ENCODE measurements at places on chromosomes 6 and 20.
A peak's percentile ranks its signal among the peaks of the same experiment; 100 is the strongest.

GRCh38 chr6:84808491-84809061, 44.2 kb upstream of the TBX18 start:
- no peak for DNase-seq

- peak; percentile 51 for DNase-seq
These were observed 38.6 kb upstream of the PIM1 start for GRCh38 chr6:37131104-37131959.

GRCh38 chr6:11538052-11538818, 686 bp downstream of the TMEM170B start:
- DNase-seq: no peak

DNA sequence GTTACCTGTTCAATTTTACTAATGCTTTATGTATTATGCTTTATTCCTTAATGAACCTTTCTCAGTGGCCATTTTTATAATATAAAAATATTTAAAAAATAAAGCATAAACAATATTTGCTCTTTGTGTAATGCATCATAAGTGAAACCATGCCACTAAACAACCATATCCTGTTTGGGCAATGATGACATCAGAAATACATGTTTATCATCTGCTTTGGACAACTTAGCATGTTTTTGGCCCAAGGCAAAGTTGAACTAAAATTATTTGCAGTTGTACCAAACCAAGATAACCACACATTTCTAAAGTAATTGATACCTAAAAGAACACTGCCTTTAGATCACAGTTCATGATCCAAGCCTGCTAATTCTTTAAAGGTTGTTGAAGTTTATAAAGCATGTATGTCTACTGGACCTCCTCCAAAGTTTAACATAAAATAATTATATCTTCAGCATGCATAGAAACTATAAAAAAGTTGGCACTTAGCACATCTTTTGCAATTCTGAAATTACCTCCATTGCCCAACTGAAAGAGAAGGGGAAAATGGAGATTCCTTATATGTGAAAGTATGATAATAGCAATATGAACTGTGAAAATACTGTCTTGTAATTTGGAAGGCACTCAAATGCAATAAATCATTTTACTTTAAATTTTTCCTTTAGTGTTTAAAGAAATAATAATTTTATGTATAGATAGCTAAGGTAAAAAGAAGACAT, 325.6 kb upstream of the RUNX2 start:
- DNase-seq: peak; percentile 41

- no peak for DNase-seq
These were observed 9.0 kb downstream of the TAP2 start for GRCh38 chr6:32829495-32829894.

GRCh38 chr6:162615016-162615705, 112.4 kb downstream of the PRKN start:
- DNase-seq: no peak

DNA sequence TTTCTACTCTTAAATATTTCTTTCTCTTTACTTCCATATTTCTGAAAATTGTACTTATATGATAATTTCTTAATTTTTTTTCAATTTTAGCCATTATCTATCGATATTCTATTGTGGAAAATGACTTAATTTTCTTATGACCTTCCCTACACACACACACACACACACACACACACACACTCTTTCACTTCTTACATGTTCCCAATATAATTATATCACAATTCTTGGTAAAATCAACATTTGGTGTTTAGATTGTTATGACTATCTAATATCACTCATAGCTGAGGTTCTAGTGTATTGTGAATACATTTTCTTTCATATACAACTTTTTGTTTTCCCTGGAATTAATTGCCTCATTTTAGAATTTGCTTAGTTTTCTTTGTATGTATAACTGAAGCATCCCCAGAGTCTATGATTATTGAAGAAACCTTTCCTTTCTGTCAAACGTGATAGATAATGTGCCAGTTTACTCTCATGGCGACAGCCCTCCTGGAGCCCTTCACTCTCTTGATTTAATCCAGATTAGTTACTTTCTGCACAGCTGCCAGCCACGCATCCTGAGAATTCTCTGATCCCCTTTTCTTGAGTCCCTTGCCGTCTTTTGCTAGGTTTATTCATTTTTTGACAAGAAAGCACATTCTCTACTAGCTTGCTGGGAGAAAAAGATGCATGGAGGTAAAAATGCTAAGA, 63.4 kb downstream of the RNF182 start:
- DNase-seq: no peak

DNA sequence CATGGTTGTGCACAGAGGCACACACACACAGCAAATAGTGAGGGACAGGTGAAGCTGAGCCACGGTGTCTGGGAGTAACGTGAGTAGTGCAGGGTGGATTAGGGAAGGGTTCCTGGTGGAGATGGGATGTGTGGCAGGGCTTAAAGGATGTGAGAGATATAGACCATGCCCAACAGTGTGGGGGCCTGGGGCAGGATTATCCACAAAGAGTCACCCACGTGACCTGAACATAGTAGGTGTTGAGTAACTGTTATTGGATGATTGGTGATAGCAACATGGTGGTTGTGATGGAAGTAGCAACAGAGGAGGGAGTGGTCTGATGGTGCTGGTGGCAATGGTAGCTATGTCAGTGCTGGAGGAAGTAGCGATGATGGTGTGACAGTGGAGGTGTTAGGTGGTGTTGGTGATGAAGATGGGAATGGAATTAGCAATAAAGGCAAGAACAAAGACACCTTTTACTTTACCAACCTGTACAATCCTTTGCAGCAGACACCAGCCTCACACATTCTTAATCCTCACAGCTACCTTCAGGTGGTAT, 135.1 kb downstream of the MRPL14 start:
- DNase-seq: no peak

DNA sequence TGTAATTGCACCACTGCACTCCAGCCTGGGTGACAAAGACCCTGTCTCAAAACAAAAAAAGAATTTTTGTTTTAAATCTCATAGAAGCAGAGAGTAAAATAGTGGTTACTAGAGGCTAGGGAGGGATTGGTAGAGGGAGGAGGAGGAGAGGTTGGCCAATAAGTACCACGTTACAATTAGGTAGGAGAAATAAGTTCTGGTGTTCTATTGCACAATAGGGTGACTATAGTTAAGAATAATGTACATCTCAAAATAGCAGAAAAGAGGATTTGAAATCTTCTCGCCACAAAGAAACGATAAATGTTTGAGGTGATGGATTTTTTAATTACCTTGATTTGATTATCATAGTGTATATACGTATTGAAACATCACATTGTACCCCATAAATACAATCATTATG, 27.1 kb upstream of the TOP1 start:
- DNase-seq: no peak

DNA sequence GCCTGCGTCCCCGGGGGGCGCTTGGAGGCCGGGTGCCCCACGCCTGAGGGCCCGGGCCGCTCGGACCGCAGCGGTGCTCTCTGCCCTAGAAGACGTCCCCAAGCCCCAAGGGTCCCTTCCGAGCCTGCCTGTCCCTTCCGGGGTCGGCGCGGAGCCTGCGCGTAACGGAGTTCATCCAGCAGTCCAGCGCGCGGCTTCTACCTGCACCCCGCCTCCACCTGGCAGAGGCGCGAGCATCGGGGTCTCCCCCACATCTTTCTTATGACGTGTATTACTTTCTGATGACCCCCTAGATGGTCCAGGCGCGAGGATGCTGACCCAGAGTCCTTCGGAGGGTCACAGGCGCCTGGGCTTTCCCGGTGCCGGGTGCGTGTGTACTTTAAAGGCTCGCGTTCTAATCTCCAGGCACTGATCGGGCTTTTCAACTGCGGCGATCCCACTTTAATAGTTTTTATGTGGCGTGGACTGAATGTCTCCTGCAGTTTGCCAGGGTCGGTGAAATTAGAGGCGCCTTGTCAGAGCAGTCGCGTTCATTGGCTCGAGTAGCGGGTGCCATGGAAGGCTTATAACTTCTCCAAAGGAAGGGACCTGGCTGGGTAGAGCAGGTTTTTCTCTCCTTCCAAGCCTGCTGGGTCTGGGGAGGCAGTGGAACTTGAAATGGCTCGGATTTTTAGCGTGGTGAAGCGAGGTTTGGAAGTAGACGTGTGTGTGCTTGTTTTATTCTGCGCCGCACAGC, 912 bp downstream of the EYA4 start:
- no peak for DNase-seq

GRCh38 chr6:40983752-40984151, 55.3 kb downstream of the UNC5CL start:
- no peak for DNase-seq

- no peak for DNase-seq
These were observed 39.6 kb upstream of the CSE1L start for GRCh38 chr20:49006446-49006980.

- DNase-seq: no peak
These were observed 1.7 kb upstream of the MMP9 start for GRCh38 chr20:46006964-46007363.

- peak; percentile 68 for DNase-seq
These were observed 158.9 kb downstream of the TBXT start for GRCh38 chr6:166008441-166009369.

- no peak for DNase-seq
These were observed 296.2 kb downstream of the FOXA2 start for GRCh38 chr20:22288156-22288555.

- peak; percentile 70 for DNase-seq
These were observed 182.6 kb downstream of the RNGTT start for GRCh38 chr6:88780714-88781389.

GRCh38 chr6:11944111-11944510, 68.0 kb upstream of the HIVEP1 start:
- DNase-seq: no peak

DNA sequence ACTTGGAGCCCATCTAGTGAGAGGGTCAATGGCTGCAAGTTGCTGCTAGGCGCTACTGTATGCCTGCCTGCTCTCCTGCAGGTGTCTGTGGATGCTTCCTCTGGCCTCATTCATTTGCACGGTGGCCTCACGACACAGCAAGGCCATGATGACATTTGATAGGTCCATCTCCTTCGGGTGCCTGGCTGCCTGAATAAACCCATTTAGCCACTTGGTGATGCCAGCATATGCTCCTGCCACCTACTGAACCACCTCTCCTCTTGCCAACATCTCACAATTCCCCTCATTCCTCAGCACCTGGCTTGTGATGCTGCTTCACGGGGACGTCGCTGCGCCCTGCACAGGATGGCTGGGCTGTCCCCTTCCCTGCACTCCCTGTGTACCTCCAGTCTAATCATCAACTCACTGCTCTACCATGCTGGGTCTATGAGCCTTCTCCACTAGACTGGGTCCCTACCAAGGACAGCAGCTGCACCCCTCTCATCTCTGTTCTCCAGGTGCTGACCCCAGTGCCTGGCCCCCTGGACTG, 51.1 kb downstream of the AGPAT4 start:
- DNase-seq: no peak

GRCh38 chr6:168692193-168692914, 251.4 kb downstream of the SMOC2 start:
- DNase-seq: no peak

- DNase-seq: no peak
These were observed 84.2 kb upstream of the ARG1 start for GRCh38 chr6:131488780-131489179.

DNA sequence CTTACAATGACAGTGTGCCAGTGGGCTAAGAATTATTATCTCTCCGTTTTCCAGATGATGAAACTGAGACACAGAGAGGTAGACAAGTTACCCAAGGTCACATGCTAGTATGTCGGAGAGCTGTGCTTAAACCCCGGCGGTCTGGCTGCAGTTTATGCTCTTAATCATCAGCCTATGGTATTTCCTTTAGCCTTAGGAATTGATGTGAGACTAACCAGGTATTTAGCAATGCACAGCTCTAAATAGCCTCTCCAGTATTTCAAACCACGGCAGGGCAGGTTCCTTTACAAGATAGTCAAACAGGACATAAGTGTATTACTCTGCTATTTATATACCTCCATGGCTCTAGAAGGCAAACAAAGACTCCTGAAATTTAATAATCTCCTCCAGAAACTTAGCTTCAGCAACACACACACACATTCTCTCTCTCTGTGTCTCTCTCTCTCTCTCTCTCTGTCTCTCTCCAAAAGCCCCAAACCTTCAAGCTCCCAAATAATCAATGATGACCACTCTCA, 142.0 kb upstream of the ZNF217 start:
- peak; percentile 98 for DNase-seq

- DNase-seq: peak; percentile 59
These were observed 224.5 kb upstream of the AGPAT4 start for GRCh38 chr6:161498359-161498758.

- no peak for DNase-seq
These were observed 113.5 kb downstream of the SAMD5 start for GRCh38 chr6:147621961-147622360.

GRCh38 chr6:15358579-15359327, 112.9 kb downstream of the JARID2 start:
- no peak for DNase-seq

- no peak for DNase-seq
These were observed 94.5 kb downstream of the PTPRK start for GRCh38 chr6:128425856-128426255.

DNA sequence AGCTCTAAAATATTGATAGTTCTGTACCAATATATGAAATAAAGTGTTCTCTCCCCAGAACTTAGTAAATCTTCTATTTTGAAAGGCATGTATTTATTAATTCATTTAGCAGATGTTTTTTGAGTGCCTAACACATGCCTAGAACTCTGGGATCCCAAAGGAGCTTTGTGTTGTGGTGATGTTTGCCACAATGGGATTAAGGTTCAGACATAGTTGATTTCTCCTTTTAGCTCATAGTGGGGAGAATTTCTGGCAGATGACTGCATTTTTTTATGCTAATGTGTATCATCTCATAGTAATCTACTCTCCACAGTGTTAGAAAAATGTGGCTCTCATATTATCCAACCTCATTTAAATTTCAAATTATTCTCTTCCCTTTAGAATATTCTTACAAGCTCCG, 21.7 kb downstream of the MYB start:
- DNase-seq: no peak

GRCh38 chr20:36827541-36828279, 48.2 kb upstream of the TLDC2 start:
- DNase-seq: peak; percentile 38

All from AG10803 (cell line).